Stimulated activated CD4-positive, alpha-beta T cell treated with anti-CD3 and anti-CD28 coated beads, Interleukin-1b, Interleukin-23, amount 100 ng/mL, for 4 hours (primary cell): ENCODE measurements at places on chromosomes 7 and 10.

DNA sequence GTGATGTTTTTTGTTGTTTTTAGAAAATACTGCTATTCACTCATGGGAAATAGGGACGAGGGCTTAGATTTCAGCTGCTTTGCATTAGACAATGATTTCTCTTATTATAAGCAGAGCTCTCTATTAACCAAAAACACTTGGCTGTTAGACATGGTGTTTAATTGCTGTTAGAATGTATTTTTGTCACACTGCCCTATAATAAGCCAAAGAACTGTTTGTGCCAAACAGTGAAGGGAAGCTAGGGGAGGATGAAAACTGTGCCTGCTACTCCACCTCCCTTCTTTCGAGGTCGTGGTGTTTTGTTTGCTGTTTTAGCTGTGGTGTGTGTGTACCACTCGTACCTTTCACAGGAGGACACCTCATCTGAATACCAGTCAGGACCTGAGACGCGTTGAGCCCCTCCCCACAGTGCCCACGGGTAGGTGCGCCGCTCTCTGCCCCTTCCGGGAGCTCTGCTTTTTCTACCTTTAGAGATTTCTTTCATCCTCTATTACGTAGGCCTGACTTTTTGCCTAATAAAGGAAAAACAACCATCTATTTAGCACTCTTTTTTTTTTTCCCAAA is 57.9 kb downstream of the CUX1 start:
- no peak for DNase-seq

DNA sequence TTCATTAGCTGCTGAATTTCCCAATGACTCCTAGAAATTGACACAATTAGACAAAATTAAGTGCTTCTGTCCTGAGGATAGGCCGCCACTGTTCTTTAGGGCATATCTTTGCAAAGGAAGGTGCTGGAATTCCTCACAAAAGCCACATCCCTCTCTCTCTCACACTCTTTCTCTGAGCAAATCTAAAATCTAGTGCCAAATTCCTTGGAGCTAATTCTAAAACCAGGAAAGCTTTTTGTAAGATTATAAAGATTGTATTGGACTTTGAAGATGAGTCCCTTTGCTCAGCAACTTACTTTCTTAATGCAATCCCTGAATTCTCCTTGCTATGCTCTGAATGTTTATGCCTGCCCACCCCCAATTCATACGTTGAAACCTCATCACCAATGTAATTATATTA is 288.9 kb downstream of the KCNMA1 start:
- no peak for DNase-seq

GRCh38 chr7:98921608-98922372 is 43.5 kb downstream of the TRRAP start:
- DNase-seq, result no peak

GRCh38 chr10:124829447-124830115 is 28.0 kb downstream of the ABRAXAS2 start:
- DNase-seq, result no peak

GRCh38 chr10:77768039-77768438 is 130.4 kb upstream of the KCNMA1 start:
- no peak for DNase-seq

GRCh38 chr7:155073922-155074321 is 3.8 kb downstream of the HTR5A start:
- no peak for DNase-seq

DNA sequence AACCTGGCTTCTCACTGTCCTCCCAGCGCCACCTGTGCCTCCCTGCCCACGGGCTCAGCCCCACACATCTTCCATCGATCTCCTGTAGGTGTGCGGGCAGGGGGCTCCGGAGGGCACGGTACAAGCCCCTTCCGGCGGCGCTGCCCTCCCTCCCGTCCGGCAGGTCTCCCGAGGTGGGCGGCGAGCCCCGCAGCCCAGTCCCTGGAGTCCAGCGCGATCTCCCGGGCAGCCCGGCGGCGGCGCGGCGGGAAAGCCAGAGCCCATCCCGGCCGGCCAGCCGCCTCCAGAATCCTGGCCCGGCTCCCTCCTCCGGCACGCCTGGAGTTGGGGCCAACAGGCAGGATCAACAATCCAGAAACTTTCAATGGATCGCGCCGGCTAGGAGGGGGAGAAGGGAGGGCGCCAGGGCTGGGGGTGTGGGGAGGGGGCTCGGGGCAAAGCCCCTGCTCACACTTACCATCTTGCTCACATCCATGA is 100.1 kb downstream of the HIP1 start:
- no peak for DNase-seq

- no peak for DNase-seq
Measured at GRCh38 chr10:117134056-117134305, 4.1 kb downstream of the VAX1 start.

DNA sequence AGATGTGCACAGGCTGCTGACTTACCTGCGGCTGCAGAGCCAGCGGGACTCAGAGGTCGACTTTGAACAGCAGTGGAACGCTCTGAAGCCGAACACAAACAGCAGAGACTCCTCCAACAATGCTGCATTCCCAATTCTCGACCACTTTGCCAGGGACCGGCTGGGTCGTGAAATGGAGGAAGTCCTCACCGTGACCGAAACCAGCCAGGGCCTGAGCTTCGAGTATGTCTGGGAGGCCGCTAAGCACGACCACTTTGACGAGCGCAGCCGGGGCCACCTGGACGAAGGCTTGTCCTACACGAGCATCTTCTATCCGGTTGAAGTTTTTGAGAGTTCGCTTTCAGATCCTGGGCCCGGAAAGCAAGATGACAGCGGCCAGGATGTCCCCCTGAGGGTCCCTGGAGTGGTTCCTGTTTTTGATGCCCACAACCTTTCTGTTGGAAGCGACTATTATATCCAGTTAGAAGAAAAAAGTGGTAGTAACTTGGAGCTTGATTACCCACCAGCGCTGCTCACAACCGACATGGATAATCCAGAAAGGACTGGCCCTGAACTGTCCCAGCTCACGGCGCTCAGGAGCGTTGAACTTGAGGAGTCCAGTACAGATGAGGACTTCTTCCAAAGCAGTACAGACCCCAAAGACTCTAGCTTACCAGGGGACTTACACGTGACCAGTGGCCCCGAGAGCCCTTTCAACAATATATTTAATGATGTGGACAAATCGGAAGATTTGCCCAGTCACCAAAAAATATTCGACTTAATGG is 19.4 kb upstream of the BHLHA15 start:
- no peak for DNase-seq

- DNase-seq, result no peak
Measured at GRCh38 chr10:130135676-130136225, 440 bp upstream of the GLRX3 start.

DNA sequence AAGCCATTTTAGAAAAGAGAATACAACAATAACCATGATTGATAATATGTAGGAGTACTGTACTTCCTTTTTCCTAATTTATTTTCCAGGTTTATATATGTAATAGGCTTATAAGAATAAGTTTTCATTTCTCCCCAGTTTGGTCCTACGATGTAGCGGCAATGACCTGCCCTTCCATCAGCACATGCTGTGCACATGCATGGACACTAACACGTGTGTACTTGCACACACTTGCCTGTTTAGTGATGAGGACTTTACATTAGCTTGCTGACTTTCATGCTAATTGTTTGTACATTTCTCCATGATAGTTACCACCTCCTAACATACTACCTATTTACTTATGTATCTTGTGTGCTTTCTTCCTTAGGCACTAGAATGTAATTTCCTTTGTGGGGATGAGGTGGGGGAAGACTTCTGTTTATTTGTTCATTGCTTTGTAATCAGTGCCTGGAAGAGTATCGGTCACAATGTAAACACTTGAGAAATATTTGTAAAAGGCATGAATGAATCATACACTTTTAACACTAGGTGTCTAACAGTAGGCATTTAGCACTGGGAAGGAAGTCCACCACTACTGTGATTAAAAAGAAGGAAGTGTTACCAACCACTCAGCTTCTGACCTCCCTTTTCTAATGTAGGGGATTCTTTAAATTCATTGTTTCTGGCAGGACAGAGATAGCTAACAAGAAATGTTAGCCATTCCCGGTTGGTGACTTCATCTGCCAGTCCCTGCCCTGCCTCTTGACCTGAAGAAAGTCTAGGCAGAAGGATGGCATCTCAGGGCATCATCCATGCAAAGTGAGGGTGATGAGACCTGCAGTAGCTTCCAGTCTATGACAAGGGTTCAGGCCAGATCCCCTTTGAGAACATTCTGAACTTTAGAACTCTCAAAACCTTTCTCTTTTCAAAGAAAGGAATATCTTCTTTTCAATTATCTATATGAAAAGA is 120.2 kb upstream of the RAB18 start:
- DNase-seq, result no peak

DNA sequence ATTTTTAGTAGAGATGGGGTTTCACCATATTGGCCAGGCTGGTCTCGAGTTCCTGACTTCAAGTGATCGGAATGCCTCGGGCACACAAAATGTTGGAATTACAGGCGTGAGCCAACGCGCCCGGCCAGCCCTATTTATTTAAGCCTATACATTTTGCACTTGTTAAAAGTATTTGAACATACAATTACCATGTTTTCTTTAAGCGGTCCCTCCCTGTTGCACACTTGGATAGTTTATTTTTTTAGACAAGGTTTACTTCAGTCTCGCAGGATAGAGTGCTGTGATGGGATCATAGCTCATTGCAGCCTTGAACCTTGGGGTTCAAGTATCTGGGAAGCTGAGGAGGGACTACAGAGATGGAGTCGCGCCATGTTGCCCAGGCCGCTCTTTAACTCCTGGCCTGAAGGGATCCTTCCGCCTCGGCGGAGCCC is 35.7 kb upstream of the SRRM3 start:
- DNase-seq, result no peak

DNA sequence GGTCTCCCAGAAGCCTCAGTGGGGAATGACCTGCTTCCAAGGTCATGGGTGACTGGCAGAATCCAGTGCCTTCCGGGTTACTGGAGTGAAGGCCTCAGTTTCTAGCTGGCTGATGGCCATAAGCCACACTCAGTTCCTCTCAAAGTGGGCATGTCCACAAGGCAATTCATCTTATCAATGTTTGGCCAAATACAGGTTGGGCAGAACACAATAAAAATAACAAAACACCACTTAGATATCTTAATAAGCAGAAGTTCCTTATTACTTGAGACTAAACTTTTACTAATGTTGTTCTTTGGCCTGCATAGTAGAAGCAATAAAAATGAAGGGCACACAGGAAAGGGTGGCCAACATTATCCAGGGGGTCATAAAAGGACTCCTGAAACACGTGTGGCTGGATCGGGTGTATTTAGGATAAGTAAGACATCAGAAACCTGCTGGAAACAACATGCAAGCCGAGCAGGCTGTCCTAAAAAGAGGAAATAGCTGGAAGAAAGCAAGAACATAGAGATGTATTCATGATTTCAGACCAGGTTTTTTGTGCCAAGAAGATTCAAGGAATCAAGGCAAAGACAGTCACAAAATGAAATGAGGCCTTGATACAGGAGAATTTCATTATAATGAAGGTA is 19.6 kb upstream of the AKR1C2 start:
- DNase-seq, result no peak

GRCh38 chr10:44939691-44940401 is 19.8 kb upstream of the RASSF4 start:
- no peak for DNase-seq

- no peak for DNase-seq
Measured at GRCh38 chr10:53487019-53487983, 714.7 kb upstream of the MBL2 start.
